ENCODE measurements at places on chromosomes 4 and X.

DNA sequence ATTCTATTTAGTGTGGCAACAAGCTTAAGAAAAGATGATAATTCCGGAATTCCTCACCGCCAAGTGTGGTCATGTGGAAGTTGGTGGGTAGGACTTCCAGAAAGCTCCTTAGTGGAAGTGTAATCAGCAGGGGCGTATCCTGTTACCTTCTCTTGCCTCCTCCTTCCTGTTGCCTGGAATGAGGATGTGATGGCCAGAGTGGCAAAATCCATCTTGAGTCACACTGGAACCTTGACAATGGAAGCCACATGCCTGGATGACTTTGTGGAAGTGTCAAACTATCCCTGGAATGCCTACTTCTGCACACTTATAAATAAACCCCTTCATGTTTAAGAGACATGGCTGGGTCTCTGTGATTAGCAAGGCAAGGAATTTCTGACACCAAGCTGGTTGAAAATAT lies 191.0 kb downstream of the PRDM5 start:
- no peak for DNase-seq

DNA sequence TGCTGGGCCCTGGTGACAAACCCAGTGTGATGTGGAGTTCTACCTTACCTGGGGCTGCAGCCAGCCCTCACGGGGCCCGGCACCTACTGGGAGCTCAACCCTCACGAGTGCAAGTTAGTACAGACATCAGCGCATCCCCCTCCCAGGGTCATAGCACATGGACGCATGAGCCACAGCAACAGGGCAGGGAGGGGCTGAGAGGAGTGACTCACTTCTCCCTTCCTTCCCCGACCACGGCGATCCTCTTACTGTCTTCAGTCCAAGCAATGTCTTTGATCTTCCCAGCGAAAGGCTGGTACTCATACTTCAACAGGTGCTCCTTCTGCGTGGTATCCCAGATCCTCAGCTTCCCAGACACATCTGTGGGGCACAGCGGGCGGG lies 17.8 kb downstream of the WDR1 start:
- DNase-seq = no peak

- no peak for DNase-seq
Measured at GRCh38 chr4:148271166-148271565, 171.0 kb downstream of the NR3C2 start.

GRCh38 chr4:148341980-148342800 lies 100.0 kb downstream of the NR3C2 start:
- peak; percentile 47 for DNase-seq

DNA sequence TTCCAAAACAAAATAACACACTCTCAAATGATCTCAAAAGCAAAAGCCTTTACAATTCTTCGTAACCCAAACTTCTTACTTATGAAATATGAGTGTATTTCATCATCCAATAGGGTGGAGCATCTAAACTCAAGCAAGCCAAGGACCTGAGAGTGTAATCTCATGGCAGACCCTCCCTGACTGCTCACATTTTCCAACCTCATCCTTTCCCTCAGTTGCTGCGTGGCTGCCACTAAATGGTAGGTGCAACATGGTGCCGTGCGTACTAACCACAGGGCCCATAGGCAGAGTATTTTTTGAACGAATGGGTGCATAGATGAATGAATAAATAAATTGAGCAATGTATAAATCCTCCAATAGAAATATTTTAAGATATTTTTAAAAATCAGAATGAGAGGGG lies 45.4 kb downstream of the TTC29 start:
- no peak for DNase-seq

DNA sequence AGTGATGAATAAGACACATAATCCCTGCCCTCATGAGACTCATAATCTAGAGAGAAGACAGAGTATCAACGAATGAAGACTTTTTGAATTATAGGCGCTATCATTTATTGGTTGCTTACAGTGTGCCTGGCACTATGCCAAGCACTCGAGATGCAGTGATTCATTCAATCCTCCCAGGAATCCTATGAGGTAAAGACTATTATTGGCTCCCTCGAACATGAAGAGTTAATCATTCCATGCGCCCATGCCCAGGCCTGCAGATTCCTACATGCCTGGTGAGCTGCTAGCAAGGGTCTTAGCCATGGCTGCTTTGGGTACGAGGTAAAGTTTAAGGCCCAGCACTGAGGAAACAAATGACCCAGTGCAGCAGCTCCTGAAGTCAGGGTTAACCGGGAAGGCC lies 47.0 kb downstream of the TEX13B start:
- no peak for DNase-seq

DNA sequence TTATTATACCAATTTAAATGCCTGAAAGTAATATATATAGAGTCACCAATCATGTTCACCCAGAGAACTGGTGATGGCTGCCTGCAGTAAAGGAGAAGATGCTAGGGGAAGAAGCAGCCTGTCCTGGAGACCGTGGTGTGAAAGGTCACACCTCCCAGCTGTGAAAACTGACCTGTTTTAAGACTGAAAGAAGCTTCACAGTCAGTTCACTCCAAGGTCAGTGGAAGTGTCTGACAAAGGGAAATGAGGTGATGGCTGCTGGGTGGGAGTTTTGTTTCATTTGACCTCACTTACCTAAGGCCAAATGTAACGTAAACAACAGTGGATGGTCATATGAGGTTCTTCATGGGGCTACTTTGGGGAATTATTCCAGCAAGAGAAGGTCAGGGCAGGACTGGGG lies 352.1 kb upstream of the GATB start:
- no peak for DNase-seq

- DNase-seq = no peak
Measured at GRCh38 chrX:124634363-124634762, 288.0 kb downstream of the SH2D1A start.

DNA sequence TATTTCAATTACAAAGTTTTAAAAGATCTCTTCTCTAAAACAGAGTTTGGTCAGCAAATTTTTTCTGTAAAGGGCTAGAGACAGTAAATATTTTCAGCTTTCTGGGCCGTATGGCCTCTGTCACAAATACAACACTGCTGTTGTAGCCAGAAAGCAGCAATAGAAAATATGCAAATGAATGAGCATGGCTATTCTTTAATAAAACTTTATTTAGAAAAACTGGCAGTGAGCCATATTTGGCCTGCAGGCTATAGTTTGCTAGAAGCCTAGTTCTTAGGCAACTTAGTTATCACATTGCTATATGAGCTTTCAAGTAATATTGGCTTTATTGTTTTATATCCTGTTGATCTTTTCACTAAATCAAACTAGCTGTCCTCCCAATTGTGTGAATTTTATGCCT lies 26.5 kb upstream of the XK start:
- DNase-seq = no peak

GRCh38 chr4:100557306-100557705 lies 39.5 kb upstream of the EMCN start:
- DNase-seq = no peak

DNA sequence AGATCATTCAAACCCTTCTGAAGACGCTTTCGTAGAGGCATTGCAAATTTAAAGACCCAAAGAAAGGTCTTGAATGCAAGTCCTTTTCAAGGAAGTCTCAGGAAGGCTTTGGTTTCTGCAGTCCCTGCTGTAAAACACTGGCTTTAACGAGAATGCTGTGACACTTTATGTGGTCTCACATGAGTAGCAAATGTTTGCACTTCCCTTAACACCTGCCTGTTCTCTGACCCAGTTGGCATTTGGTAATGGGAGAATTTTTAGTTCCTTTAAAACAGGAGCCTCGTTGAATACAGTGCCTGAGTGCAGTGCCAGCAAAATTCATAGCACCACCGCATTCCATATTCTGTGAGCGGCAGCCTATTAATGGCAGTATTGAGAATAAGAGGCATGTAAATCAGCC lies 330.5 kb upstream of the PRKX start:
- no peak for DNase-seq

GRCh38 chr4:184812651-184813181 lies 13.1 kb downstream of the ACSL1 start:
- no peak for DNase-seq

DNA sequence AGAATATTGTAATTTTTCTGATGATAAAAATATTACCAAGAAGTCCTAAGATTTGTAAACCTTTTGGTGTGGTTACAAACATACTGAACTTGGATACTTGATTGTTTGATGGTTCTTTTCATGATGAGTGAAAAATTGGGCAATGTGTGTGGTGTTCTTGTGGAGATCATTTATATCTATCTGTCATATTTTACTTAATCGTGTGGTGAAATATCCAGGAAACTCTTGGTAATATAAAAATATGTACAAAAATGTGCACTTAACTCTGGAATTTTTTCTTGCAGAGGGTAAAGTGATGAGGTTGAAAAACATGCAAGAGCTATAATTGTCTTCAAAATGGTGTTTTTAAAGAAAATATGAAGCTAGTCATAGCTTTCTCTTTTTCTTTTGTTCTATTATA lies 2.8 kb downstream of the DCUN1D4 start:
- DNase-seq = no peak

GRCh38 chrX:45745479-45745878 lies 544.8 kb upstream of the DIPK2B start:
- no peak for DNase-seq

GRCh38 chr4:56468097-56468422 lies 643 bp downstream of the SRP72 start:
- DNase-seq = peak; percentile 23

GRCh38 chrX:25925946-25926345 lies 212.2 kb upstream of the MAGEB18 start:
- DNase-seq = no peak

DNA sequence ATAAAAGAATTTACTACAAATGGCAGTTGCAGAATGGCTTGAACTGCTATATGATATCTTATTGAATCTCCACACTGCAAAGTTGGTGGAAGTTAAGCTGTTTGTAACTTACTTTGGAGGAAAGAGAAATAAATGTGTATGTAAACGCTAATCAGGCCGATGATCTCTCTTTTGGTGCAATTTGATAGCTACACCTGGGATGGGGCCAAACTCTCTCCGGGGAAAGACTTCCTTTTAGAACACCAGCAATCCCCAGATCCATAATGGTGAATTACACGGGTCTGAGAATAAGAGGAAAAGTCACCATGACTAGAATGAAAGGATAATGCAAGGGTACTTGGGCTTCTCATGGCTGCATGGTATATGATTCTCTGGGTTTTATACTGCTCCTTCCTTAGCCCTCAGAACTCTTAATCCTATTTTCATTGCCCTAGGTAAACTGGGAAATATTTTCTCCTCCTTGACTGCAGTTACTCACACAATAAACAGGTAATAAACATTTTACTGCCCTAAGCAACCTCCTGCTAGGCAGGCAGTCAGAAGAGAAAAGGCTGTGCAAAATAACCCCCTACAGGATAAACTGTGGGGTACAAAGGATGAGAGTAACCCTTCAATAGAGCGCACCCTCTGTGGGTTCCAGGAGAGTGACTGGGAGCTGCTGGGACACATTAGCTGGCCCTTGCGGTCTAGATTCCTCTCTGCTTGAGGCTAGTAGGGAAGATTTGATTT lies 109.3 kb downstream of the MGST2 start:
- DNase-seq = no peak
